ENCODE measurements at places on chromosomes 12 and 14. TPM values are rescaled to one million over a fixed set of nuclear protein-coding genes. Genes with fewer than 3 reads are reported as not detected.
A peak's percentile ranks its signal among the peaks of the same experiment; 100 is the strongest.

DNA sequence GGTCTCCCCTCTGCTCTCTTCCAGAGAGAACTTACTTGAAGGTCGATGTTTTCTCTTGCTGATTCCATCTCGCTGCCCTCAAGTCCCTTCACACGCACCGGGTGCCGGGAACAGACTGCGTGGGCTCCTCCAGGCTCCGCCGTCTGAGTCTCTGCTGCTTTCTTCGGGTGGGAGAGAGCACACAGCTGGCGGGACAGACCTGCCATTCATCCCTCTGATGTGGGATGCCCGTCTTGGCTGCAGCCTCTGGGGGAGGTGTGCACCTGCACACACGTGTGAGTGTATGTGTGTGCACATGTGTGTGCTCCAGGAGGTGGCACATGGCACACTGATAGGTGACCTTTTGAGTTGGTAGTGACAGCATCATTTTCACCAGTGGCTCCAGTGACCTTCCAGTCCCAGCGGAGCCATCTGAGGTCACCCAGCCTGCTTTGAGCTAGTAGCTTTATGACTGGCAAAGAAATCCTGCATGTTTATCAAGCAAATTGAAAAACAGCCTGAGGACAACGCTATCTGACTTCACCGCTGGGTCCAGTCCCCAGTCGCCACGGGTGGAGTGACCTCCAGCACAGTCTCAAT lies at the start of gene NINJ2:
Gene NINJ2 (minus strand): TSS at position 153 of the 579 bp plus-strand sequence. CDS start 85 bp downstream, at position 68.
- DNase-seq, result no peak

The HSPB8 gene
- total RNA-seq, result not detected

DNA sequence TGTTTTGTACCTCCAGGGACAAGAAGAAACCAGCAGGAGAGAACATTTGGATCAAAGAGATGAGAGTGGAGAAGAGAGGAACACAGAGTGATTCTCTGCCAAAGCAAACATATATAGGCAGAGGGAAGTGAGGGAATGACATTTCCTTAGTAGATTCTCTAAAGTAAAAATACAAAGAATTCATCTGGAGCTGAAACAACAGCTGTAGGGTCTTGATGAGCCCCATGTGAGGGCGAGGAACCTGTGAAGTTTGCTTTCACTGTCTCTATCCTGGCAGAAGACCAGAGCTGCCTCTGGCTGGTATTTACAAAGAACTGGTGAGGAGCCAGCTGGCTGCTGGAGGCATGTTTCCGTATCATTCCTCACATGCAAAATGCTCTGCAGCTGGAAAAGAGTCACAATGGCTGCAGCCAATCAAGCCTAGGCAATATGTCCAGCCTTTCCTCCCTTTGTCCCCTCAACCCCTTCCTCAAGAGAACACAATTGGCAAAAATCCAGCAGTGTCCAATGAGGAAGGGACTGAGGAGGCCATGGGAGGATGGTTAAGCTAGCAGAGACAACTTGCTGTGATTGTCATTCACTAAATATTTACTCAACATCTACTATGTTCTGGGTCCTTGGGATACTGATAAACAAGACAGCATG lies 122.5 kb downstream of the PHLDA1 start:
- no peak for DNase-seq

- DNase-seq, result no peak
Observed at GRCh38 chr12:124160097-124160756, 134.7 kb upstream of the RFLNA start.

DNA sequence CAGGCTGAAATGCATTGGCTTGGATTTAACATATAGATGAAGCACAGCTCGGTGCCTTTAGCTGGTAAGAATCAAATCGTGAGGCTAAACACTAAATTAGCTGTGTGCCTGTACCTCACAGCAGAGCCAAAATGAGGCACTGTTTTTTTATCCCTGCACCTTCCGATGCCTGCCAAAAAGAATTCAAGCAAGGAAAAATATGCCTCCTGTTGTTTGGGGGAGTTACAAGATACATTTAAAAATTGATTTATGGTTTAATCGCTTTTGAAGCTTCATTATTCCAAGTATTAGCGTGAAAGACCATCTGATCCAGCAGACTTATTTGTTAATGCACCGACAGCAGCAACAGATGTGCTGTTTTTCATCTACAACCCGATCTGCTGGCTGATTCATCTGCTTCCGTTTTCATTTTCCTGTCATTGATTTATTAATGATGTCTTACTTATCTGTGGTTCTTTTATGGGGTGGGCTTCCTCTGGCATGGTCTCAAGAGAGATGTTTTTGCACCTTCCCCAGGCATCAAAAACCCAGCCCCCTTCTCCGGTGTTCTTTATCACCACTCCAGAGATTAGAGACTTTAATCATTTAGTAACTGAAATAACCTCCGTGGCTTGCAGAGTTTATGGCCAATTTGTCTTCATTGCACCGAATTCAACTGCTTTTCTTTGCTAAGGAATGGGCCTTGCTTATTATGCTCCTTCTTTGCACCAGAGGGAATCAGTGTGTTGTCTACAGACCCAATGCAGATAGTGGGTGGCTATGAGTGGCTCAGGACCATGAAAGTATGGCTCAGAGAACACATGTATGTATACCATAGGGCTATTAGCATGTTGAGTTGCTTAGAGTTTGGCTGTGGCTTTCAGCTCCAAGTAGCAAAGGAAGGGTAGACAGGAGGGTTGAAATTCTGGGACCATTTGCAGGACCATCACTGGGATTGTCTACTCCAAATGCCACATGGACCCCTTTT lies 166.8 kb upstream of the TMEM260 start:
- no peak for DNase-seq

The LRRC10 gene
- not detected for total RNA-seq

- no peak for DNase-seq
Observed at GRCh38 chr14:49310298-49310697, 275.9 kb downstream of the RPS29 start.

DNA sequence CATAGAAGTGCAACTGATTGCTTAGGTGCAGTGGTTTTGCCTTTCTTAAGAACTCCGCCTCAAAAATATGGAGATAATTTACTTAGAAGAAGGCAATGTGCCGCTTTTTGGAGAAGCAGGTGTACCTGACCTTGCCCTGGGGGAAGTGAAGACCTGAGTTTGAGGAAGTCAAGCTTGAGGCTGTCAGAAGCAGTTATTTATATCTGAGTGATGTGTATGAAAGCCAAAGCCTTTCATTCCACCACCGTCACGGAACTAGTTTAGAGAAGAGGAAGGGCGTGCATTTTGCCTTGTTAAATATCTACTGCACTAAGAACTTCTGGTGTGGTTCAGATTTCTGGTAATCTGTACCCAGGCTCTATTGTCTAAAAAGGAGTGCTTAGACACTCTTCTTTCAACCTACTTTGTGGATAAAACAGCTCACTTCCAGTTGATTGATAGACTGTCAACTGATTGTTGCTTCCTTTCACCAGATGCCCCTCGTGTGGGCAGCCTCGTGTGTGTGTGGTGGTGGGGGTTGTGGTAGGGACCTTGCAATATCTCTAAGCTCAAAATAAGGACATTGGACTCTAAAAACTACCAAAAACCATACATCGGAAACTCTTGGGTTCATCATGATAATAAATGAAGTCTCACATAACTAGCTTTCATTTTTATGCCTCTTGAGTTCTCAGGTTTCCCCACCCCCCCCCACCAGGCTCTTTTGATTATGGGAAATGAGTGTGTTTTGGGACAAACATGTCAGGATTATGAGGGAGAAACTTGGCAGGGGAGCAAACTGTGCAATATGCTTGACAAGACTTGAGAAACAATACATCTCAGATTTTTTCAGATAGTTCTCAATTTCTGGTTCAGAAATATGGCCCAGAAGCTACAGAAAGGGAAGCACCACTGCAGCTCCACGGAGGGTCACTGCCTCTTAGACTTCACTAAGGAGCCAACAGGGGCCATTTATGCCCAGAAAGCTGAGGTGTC lies 78.6 kb downstream of the ARF6 start:
- peak; percentile 89 for DNase-seq

DNA sequence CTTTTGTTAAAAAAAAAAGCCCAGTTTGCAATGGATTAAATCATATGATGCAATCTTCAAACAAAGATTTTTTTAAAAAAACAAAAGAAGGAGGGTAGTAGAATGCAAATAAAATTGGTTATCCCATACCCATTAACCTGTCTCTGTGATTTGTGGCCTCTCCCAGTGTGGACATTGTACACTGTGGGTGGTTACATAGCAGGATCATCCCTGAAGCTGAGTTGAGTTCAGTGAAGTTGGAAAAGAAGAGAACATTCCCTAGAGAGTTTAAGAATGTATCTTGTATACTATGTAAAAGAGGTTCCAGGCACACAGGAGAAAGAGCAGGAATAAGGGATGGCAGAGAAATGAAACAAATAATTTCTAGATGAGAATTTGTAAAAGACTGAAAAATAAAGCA lies 142.4 kb upstream of the SLC16A7 start:
- no peak for DNase-seq

DNA sequence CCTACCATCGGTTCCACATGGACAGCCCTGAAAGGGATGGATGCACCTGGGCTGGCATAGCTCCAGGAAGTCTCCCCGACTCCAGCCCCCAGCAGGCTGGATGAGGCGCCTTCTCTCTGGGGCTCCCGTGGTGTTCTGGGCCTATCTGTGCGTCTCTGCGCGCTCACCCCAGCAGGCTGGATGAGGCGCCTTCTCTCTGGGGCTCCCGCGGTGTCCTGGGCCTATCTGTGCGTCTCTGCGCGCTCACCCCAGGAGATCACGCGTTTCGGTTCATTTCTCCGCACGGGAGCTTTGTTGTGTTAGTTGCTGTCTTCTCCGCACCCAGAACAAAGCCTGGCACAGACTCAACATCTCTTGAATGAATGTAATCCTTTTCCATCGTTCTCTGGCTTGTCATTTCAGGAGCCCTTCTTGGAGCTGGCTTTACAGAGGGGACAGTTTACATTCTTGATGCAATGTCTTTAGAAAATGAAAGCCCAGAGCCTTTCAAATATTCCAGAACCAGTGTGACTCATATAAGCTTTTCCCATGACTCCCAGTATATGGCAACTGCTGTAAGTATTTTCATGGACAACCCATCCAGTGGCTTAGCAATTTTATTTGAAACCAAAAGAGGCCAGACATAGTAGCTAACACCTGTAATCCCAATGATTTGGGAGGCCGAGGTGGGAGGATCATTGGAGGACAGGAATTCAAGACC lies 40.3 kb downstream of the CFAP251 start:
- DNase-seq, result no peak

DNA sequence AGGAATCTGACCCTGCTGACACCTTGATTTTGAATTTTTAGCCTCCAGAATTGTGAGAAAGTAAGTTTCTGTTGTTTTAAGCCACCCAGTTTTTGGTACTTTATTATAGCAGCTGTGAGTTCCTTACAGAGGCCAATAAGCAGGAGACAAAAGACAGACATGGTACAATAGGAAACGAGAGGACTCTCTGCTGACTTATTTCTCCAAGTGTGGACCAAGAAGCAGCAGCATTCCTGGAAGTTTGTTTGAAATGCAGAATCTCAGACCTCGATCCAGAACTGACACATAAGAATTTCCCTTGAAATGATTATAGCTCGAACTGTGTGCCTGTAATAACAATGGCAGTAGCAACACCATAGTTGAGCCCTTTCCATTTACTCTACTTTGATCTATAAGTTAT lies 31.9 kb upstream of the LUM start:
- DNase-seq, result no peak

GRCh38 chr14:58501214-58501816 lies 73.8 kb downstream of the KIAA0586 start:
- DNase-seq, result peak; percentile 30

- DNase-seq, result no peak
Observed at GRCh38 chr14:100362311-100362927, 39.3 kb downstream of the SLC25A47 start.

- DNase-seq, result peak; percentile 44
Observed at GRCh38 chr14:70972107-70972976, 65.1 kb downstream of the PCNX1 start.

The PLEKHH1 gene
- 0.95 TPM for total RNA-seq

DNA sequence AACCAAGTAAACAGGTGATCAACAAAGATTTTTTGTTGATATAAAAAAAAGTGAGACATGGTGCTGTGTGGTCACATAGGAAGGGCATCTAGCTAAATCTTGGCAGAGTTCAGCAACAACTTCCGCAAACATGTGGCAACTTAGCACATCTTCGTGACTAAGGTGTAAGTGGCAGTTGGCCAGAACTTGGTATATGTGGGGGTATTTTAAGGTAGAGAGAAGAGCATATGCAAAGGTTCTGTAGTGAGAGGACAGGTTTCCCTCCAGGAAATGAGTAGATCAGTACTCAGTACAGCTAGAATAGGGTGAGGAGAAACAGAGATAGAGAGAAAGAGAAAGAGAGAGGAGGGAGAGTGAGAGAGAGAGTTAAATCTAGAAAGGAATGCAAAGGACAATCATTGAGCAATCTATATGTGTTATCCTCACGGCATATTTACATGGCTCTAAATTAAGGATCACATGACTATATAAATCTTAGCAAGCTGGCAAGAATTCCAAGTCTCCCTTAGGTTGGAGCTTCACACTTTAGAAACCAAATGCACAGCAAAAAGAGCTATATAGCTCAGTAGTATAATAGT lies 227.7 kb upstream of the HMGA2 start:
- DNase-seq, result no peak

The KLRB1 gene
- not detected for total RNA-seq
